ENCODE measurements at places on chromosomes 13 and 19.

DNA sequence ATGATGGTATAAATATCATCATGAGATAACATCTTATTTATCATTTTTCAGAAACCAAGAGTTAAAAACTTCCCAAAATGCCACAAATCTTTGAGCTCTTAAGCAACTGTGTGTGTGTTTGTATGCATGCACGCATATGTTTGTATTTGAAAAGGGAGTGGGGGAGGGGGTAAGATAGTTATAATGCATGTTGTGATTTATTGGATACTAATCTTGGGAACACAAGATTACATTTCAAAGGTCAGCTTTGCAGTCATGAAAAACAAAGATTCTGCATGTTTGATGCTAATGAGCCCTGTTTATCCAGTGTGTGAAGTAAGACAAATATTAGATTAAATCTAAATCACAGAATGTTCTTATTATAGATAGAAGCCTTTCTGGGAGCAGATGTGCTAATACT, 355.9 kb downstream of the DCT start:
- H3K36me3 ChIP-seq, result no peaks in the 10 kb centered on the region
- H3K27me3 ChIP-seq, result no peaks in the 10 kb centered on the region
- no peak overlapping the region for H3K27ac ChIP-seq
- DNase-seq, result no peak

DNA sequence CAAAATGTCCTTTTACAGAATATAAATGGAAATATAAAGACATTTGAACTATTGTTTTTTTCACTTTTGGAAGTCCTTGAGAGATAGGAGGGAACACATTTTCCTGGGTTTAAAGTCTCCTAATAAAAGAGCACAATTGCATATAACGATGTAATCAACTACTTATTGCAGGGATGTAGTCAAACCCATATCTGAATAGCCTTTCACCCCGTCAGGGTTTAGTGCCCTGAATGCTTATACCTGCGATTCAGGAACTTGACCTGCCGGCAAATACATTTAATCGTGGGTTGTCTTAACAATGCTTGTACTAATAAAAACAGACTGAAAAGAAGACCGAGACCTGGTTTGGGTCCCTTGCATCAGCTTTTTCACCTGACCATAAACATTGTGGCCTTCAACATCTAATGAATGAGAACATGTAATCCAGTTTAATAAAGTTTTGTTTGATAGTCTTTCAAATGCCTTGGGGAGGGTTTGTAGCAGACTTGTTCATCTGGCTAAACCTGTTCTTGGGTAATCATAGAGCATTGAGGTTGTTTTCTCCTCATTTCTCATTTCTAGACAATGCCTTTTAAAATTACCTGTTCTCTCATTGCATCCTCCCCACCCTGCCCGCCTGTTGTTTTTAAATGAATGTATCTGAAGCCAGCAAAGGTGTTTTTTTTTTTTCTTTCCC, 7.0 kb downstream of the KLF5 start:
- no peaks in the 10 kb centered on the region for H3K27me3 ChIP-seq
- no peak overlapping the region for H3K27ac ChIP-seq
- H3K4me3 ChIP-seq, result no peak overlapping the region
- H3K36me3 ChIP-seq, result peaks cover 20% of the 10 kb centered on the region
- no peak for DNase-seq

DNA sequence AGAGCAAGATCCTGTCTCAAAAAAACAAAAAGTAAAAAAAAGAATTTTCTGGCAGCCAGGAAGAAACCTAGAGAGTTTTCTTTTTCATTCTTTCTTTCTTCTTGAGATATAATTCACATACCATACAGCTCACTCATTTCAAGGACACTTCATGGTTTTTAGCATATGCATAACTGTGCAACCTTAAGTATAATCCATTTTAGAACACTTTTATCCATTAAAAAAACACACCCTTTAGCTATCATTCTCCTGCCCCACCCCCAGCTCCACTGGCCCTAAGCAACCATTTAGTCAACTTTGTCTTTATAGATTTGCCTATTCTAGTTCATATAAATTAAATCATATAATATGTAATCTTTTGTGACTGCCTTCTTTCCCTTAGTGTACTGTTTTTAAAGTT, 8.1 kb upstream of the IPO5 start:
- DNase-seq, result peak; percentile 66
- H3K4me3 ChIP-seq, result no peak overlapping the region
- peak overlapping the region; percentile 11 for H3K27ac ChIP-seq
- peaks cover 21% of the 10 kb centered on the region for H3K4me1 ChIP-seq
- H3K27me3 ChIP-seq, result no peaks in the 10 kb centered on the region

DNA sequence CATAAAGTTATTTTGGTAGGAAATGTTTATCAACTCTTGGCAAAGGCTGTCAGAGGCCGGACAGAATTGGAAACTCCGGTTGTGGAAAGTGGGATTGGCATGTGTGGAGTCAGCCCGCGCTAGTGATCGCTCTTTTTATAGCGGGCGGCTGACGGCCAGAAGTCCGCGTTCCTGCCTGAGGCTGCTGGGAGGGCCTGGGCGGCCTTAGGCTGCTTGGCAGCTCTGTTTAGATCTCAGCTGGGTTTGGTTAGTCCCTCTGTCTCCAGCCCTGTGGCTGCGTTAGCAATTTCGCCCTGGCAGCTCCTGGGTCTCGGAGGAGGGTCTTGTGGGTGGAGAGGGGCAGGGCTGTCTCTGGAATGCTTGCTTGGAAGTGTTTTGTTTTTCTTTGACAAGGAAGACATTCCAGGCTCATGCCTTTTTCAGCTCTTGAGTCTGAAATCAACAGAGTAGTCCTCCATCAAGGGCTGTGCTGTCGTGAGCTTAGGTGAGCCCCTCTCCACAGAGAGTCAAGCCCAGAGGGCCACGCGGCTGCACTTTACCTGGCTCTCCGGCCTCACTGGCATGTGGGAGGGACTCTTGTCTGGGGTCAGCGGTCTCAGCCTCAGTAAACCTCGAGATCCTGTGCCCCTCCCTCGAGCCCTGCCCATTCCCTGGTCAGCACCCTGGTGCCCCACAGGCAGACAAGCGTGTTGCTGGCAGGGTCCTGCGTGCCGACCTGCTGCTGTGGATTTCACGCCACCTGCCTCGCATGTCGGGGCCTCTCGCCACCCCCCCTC, 22.5 kb downstream of the DOT1L start:
- no peak overlapping the region for H3K4me3 ChIP-seq
- peaks cover 47% of the 10 kb centered on the region for H3K4me1 ChIP-seq
- H3K36me3 ChIP-seq, result peaks cover 3% of the 10 kb centered on the region
- peak overlapping the region; percentile 38 for H3K27ac ChIP-seq
- H3K27me3 ChIP-seq, result no peaks in the 10 kb centered on the region

- no peak overlapping the region for H3K4me3 ChIP-seq
- H3K27me3 ChIP-seq, result no peaks in the 10 kb centered on the region
- no peaks in the 10 kb centered on the region for H3K36me3 ChIP-seq
- no peak overlapping the region for H3K27ac ChIP-seq
These were observed 1.8 kb upstream of the CEACAM8 start for GRCh38 chr19:42596391-42597072.

DNA sequence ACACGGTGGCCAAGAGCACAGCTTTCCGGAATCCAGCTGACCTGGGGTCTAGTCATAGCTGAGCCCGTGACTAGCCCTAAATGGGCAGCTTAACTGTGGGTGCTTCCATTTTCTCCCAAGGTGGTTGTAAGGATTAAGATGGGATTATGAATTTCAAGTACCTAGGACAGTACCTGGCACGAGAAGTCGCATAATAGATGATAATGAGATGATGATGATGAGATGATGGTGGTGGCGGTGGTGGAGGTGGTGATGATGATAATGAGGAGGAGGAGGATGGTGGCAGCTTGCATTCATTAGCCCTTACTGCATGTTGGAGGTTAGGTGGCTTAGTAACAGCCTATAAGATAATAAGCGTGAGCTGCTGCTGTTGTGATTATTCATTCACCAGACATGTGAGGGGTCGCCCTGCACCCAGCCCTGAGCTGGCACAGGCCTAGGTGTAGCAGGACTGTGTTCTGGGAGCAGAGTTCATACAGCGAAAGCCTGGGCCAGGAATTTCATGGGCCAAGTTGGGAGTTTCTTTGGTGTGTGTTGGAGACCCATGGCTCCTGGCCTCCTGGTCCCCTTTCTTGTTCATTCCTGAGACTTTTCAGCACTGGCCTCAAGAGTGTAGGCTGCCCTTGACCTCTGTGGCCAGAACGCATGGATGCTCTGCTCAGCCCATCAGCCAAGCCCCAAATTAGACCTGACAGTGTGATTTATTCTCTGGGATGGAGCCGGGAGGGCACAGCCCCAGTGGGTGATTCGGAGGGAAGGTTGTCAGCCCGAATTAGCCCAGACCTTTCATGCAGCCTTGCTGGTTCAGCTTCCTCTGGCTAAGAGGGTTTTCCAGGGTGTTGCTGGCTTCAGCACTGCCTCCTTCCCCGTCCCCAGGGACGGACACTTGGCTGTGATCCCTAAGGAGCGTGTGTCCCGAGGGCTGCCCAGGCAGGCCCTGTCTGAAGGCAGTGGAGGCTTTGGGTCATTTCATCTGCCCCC, 128.8 kb downstream of the SIPA1L3 start:
- peaks cover 58% of the 10 kb centered on the region for H3K4me1 ChIP-seq
- peak; percentile 70 for DNase-seq
- no peaks in the 10 kb centered on the region for H3K36me3 ChIP-seq
- H3K27me3 ChIP-seq, result no peaks in the 10 kb centered on the region

DNA sequence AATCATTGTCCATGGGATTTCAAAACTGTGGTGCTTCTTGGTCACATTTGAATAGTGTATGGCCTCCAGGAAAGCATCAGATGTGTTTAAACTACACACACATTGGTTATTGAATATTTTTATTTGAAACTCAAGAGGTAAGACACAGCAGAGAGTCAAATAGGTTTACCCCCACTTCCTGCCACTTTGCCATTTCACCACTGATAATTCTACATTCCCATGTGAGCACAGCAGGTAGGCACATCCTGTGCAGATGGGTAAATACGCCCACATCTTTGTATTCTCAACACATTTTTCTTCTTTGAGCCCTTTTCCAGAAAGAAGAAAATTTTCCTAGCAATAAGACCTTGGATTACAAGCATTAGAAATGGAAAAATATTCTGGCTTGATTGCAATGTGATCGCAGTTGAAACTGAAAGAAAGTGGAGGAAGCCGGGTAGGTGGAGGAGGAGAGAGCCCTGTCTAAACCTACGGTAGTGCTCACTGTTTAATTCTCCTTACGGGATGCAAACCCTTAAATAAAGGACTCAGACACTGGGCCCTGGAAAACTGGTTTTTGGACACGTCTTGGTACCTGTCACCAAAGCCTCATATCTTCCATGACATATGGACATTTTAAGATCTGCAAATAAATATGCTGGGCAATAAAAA, 167.7 kb downstream of the COG6 start:
- H3K4me3 ChIP-seq, result no peak overlapping the region
- no peak overlapping the region for H3K27ac ChIP-seq
- no peaks in the 10 kb centered on the region for H3K36me3 ChIP-seq
- no peak for DNase-seq

DNA sequence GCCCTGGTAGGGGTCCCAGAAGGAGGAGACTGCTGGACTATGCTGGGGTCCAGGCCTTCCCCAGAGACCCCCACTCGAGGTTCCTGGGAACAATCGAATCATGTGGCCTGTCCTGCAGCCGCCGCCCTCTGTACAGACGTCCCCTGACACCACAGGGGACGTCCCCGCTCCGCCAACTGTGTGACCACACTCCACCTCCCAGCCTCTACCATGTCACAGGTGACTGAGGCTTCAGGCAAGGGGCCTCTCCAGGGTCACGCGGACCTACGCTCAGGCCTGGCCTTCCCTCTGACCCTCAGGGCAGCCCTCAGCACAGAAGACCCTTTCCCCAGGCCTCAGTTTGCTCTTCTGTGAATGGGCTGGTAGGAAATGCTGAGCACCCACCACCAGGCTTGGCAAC, 13.1 kb upstream of the TMEM161A start:
- no peaks in the 10 kb centered on the region for H3K4me1 ChIP-seq
- H3K36me3 ChIP-seq, result no peaks in the 10 kb centered on the region
- H3K4me3 ChIP-seq, result no peak overlapping the region
- no peak overlapping the region for H3K27ac ChIP-seq

- H3K36me3 ChIP-seq, result peaks cover 38% of the 10 kb centered on the region
- H3K4me3 ChIP-seq, result no peak overlapping the region
- peaks cover 14% of the 10 kb centered on the region for H3K4me1 ChIP-seq
- DNase-seq, result no peak
- H3K27me3 ChIP-seq, result no peaks in the 10 kb centered on the region
These were observed 11.2 kb downstream of the VASP start for GRCh38 chr19:45518469-45518826.

DNA sequence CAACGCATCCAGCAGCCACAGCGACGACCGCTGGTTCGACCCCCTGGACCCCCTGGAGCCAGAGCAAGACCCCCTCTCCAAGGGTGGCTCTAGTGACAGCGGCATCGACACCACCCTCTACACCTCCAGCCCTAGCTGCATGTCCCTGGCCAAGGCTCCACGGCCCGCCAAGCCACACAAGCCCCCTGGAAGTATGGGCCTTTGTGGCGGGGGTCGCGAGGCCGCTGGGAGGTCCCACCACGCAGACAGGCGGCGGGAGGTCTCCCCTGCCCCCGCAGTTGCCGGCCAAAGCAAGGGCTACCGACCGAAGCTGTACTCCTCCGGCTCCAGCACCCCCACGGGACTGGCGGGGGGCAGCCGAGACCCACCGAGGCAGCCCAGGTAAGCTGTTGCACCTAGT, 59.5 kb downstream of the DPF1 start:
- H3K27ac ChIP-seq, result no peak overlapping the region
- no peaks in the 10 kb centered on the region for H3K27me3 ChIP-seq
- H3K36me3 ChIP-seq, result peaks cover 14% of the 10 kb centered on the region
- H3K4me1 ChIP-seq, result no peaks in the 10 kb centered on the region
- no peak for DNase-seq

DNA sequence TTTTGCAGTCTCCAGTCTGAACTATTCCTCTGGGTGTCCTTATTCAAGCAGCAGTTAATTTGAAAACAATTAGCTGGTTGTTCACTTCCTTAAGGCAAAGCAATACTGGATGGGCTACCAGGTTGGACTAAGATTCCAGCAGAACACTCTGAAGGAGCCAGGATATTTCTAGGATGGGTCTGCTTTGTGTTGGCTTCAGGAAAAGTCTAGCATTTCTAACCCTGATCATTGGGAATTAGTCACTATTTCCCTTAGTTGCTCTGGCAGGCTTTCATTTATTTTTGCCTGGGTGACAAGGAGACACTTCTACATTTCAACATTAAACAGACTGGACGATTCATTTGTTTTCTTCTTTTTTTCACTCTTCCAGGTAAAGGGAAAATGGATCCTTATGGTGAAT, 228.4 kb downstream of the ENOX1 start:
- no peaks in the 10 kb centered on the region for H3K4me1 ChIP-seq
- H3K36me3 ChIP-seq, result no peaks in the 10 kb centered on the region
- DNase-seq, result no peak
- H3K4me3 ChIP-seq, result no peak overlapping the region
- H3K27ac ChIP-seq, result no peak overlapping the region
- no peaks in the 10 kb centered on the region for H3K27me3 ChIP-seq

GRCh38 chr13:41075034-41075433, 13.7 kb downstream of the WBP4 start:
- H3K36me3 ChIP-seq, result peaks cover 46% of the 10 kb centered on the region
- no peaks in the 10 kb centered on the region for H3K4me1 ChIP-seq
- no peaks in the 10 kb centered on the region for H3K27me3 ChIP-seq
- DNase-seq, result no peak
- H3K4me3 ChIP-seq, result no peak overlapping the region
- H3K27ac ChIP-seq, result no peak overlapping the region

DNA sequence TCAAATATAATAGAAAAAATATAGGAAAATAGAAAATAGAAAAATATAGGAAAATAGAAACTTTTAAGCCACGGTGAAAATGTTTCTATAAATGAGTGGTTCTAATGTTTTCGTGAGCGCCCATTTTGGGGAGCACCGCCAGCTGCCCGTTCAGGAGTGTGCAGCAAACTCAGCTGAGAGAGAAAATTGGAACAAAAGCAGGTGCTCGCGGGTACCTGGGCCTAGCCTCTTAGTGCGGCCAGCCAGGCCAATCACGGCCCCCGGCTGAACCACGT, 204 bp upstream of the PDX1 start:
- H3K27ac ChIP-seq, result no peak overlapping the region
- H3K4me1 ChIP-seq, result peaks cover 4% of the 10 kb centered on the region
- H3K4me3 ChIP-seq, result no peak overlapping the region
- H3K36me3 ChIP-seq, result no peaks in the 10 kb centered on the region

Data from astrocyte (in vitro differentiated cells and primary cell).